ENCODE measurements at places on chromosomes 1 and 21. TPM values are rescaled to one million over a fixed set of nuclear protein-coding genes. Genes with fewer than 3 reads are reported as not detected.

ARHGAP30 gene
- total RNA-seq, result 165 TPM

TMEM269 gene
- total RNA-seq, result 0.48 TPM

TEDDM1 gene
- total RNA-seq, result not detected

THEMIS2 gene
- 16.2 TPM for total RNA-seq

SYNJ1 gene
- 6.3 TPM for total RNA-seq

UQCRHL gene
- 1.4 TPM for total RNA-seq

CYP4Z1 gene
- total RNA-seq, result not detected
